ENCODE measurements at places on chromosomes 16 and 17. TPM values are rescaled to one million over a fixed set of nuclear protein-coding genes. Genes with fewer than 3 reads are reported as not detected.
A peak's percentile ranks its signal among the peaks of the same experiment; 100 is the strongest.

ATP2A1 gene
- total RNA-seq: under 0.01 TPM

GFOD2 gene
- 15.8 TPM for total RNA-seq

SIAH1 gene
- 16.9 TPM for total RNA-seq

ABHD15 gene
- total RNA-seq: 3.1 TPM

CPHXL2 gene
- total RNA-seq: not detected

DNA sequence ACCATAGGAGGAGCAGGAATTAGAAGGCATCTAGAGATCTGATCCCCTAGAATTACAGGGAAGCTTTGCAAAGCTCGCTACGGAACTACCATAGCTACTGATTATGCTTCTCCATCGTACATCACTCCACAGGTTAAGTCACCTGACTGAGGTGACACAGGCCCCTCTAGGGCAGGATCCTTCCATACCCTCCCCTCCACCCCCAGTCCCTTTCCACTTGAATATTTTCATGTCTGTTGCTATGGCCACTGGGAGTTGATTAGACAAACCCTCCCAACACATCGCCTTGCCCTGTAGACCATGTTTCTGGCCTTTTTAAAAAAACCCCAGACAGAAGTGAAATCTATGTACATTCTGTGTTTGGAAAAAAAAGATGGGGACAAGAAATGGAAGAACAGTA is 287.1 kb downstream of the SOX9 start:
- no peak for DNase-seq

DNA sequence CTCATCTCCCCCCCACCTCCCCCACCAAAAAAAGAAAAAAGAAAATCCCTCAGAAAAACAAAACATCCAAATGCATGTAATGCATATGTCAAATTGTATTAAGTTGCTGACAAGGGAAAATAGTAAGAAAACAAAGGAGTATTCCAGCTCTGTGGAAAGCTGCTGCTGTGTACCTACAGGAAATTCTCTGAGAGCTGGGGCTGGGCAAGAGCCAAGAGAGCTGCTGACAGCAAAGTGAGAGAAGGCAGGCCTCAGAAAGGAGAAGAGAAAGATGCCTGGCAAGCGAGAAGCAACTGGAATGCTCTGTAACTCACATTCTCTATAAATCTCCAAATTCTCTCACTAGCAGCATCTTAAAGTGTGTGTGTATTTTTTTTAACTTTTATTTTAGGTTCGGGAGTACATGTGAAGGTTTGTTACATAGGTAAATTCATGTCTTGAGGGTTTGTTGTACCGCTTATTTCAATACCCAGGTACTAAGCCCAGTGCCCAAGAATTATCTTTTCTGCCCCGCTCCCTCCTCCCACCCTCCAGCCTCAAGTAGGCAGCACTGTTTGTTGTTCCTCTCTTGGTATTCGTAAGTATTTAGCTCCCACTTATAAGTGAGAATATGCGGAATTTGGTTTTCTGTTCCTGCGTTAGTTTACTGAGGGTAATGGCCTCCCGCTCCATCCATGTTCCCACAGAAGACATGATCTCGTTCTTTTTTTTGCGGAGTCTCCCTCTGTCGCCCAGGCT is 24.4 kb downstream of the CNTROB start:
- DNase-seq: peak; percentile 12

DNA sequence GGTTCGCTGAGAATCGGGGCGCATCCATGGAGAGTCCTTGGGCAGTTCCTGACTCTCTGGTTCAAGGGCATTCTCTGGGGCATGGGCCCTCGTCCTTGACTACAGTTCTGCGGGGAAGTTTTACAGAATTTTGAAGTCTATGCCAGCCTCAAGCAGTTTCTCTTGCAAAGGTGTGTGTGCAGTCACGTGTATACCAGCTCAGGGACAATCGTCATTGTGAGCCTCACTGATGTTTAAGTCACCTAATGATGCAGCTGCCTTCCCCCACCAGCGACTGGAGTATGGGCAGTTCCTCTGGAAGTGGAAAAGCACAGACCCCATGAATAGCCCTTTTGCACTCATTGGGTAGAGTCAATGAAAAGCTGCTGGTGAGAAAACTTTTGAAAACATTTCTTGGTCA is 1.3 kb downstream of the PLCG2 start:
- no peak for DNase-seq

- DNase-seq: no peak
Measured at GRCh38 chr16:3032624-3033023, 4.1 kb downstream of the BICDL2 start.

DNA sequence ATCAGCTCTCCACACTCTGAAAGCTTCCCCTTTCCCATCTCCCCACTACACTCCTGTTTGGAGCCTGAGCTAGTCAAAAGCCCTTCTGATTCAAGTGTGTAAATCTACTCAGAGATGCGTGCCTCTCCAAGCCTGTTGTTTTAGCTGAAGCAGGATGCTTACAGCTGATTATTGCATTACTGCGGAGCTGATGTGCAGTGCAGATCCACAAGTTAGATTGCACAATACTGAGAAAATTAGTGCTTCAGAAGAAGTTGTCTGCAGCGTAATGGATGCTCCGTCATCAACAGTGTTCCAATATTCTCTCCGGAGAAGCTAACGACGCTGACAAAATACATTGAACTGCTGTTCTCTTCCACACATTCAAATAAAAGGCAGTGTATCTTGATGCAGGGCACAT is 44.8 kb upstream of the NLRP1 start:
- DNase-seq: no peak

- no peak for DNase-seq
Measured at GRCh38 chr17:3256575-3256974, 41.6 kb downstream of the OR3A1 start.

DNA sequence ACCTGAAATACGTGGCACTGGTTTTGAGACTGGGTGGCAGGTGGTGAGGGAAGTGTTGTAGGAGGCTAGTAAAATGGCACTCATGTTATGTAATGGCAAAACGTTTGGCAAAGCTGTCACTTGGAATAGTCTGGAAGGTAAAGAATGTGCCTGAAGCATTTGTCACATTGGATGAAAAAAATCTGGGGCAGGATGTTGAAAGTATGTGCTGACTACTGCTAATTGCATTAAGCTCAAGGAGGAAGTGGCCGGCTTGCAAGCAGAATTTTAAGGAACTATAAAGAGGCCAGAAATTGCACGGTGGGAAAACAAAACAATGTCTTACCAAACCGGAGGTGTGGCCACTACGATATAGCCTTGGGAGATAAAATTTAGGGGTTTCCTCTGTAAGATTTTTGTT is 26.6 kb upstream of the NLRP1 start:
- DNase-seq: no peak

GRCh38 chr16:88390735-88391134 is 8.0 kb downstream of the ZNF469 start:
- DNase-seq: no peak
